ENCODE measurements at places on chromosomes 11 and 22. TPM values are rescaled to one million over a fixed set of nuclear protein-coding genes. Genes with fewer than 3 reads are reported as not detected.

DNA sequence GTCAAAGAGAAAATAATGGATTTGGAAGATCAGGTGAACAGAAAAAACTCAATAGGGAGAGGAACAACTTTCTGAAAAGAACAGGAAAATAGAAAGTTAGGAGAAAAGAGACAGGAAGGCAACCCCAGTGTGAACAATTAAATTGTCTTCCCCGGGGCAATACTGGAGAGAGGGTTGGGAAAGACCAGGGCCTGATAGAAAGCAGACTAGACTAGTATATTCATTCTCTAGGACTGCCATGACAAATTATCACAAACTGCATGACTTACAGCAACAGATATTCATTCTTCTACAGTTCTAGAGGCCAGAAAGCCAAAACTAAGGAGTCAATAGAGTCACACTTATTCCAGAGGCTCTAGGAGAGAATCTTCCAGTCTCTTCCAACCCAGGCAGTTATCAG lies 482.8 kb downstream of the SOX6 start:
- H3K4me3 ChIP-seq: no peak overlapping the region
- H3K27ac ChIP-seq: no peak overlapping the region
- no peak for DNase-seq
- no peaks in the 10 kb centered on the region for H3K4me1 ChIP-seq
- H3K36me3 ChIP-seq: no peaks in the 10 kb centered on the region

GRCh38 chr11:92702805-92703448 lies 266.5 kb upstream of the MTNR1B start:
- H3K27me3 ChIP-seq: no peaks in the 10 kb centered on the region
- no peaks in the 10 kb centered on the region for H3K36me3 ChIP-seq
- no peak for DNase-seq
- H3K4me1 ChIP-seq: peaks cover 2% of the 10 kb centered on the region
- H3K4me3 ChIP-seq: no peak overlapping the region

GRCh38 chr11:65574109-65574810 lies 1.6 kb upstream of the EHBP1L1 start:
- H3K27ac ChIP-seq: peak overlapping the region; percentile 99
- H3K36me3 ChIP-seq: peaks cover 7% of the 10 kb centered on the region
- peak; percentile 90 for DNase-seq
- H3K4me3 ChIP-seq: peak overlapping the region; percentile 94
- H3K27me3 ChIP-seq: no peaks in the 10 kb centered on the region

DNA sequence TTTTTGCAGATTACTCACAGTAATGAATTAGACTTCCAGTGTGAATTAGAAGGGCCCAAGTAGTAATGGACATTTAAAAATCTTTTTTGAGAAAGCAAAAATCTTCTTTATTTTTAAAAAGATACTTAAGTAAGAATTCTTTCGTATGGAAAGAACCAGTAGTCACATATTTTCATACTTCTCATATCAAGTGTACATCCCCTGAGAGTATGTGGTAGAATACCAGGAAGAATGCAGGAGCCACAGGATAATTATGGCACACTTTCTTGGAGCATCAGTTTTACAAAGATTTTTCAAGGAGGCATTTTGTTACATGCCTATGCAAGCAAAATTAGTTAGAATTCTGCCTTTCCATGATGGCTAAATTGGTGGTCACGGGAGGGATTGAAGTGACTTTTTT lies 28.1 kb downstream of the POLD3 start:
- H3K27me3 ChIP-seq: no peaks in the 10 kb centered on the region
- peaks cover 5% of the 10 kb centered on the region for H3K36me3 ChIP-seq
- no peak overlapping the region for H3K27ac ChIP-seq
- H3K4me1 ChIP-seq: no peaks in the 10 kb centered on the region
- no peak for DNase-seq
- no peak overlapping the region for H3K4me3 ChIP-seq

GRCh38 chr22:49368221-49368975 lies 459.3 kb downstream of the BRD1 start:
- no peaks in the 10 kb centered on the region for H3K36me3 ChIP-seq
- H3K27me3 ChIP-seq: peaks cover 51% of the 10 kb centered on the region
- H3K4me3 ChIP-seq: no peak overlapping the region
- DNase-seq: no peak

DNA sequence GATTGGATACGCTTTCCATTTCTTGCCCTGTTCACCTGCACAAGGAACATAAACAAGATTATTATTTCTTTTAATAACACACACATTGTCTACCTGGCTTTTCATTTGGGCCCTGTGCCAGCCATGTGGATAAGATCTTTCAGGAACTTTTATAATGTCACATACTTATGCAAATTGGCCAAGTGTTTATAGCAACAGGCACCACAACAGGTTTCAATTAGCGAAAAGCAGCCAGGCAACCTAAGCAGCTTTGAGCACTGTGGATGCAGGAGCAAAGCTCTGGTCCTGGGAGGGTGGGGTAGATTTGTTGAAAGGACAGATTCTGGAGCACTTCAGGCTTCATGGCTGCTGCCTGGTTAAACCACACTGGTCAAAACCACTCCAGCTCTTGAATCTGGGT lies 217.4 kb downstream of the BARX2 start:
- no peak overlapping the region for H3K27ac ChIP-seq
- DNase-seq: no peak
- no peak overlapping the region for H3K4me3 ChIP-seq
- no peaks in the 10 kb centered on the region for H3K4me1 ChIP-seq
- no peaks in the 10 kb centered on the region for H3K27me3 ChIP-seq

DNA sequence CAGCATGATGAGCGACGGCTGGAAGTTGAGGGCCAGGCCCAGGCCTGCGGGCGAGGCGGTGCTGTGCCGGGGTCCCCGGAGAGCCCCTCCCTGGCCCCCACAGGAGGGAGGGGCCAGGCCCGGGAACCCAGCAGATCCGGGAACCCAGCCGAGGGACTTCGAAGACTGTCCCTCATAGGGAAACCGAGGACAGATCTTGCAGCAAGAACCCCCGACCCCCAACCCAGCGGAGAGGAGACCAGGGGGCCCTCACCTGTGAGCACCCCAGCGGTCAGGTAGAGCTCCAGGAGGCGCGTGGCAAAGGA lies 2.4 kb downstream of the SLC16A8 start:
- H3K27me3 ChIP-seq: peaks cover 18% of the 10 kb centered on the region
- H3K4me3 ChIP-seq: no peak overlapping the region
- no peak overlapping the region for H3K27ac ChIP-seq
- H3K36me3 ChIP-seq: peaks cover 2% of the 10 kb centered on the region
- H3K4me1 ChIP-seq: peaks cover 6% of the 10 kb centered on the region
- no peak for DNase-seq

DNA sequence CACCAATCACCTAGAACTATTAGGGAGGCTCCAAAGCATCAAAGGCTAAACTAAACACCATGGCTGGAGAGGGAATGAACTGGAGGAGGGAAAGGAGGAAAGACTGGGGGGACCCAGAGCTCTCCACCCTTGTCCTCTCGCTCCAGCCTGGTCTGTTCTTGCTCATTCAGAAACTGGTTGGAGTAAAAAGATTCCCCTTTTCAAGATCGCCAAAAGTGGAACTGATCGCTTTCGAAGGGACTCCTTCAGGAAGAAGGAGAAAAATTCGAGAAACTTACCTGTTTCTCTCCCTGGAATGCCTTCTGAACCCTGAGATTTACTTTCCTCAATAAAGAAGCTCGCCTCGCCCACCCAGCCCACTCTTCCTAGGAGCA lies 46.9 kb downstream of the OR4D9 start:
- no peaks in the 10 kb centered on the region for H3K36me3 ChIP-seq
- H3K4me3 ChIP-seq: peak overlapping the region; percentile 43
- H3K27ac ChIP-seq: peak overlapping the region; percentile 98
- peaks cover 4% of the 10 kb centered on the region for H3K27me3 ChIP-seq

DNA sequence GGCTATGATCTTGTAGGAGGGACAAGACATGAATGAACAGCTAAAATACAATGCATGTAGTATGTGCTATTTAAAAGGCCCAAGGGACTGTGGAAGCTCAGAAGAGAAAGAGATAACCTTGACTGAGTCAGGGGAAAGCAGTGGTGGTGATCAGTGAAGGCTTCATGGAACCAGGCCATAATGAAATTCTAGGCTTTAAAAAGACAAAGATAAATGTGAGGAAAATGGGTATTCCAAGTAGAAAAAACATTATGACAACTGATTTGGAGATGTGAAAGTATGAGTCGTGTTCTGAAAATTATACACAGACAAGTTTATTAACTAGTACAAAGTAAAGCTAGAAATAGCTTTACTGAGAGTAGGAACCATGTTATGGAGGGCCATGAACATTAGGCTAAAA lies 189.8 kb downstream of the SOX6 start:
- no peaks in the 10 kb centered on the region for H3K27me3 ChIP-seq
- H3K4me3 ChIP-seq: no peak overlapping the region
- DNase-seq: no peak
- no peaks in the 10 kb centered on the region for H3K4me1 ChIP-seq
- H3K36me3 ChIP-seq: no peaks in the 10 kb centered on the region

GRCh38 chr11:124075841-124076651 lies 34.9 kb upstream of the OR10G7 start:
- peaks cover 7% of the 10 kb centered on the region for H3K36me3 ChIP-seq
- peaks cover 75% of the 10 kb centered on the region for H3K27me3 ChIP-seq
- no peak for DNase-seq
- peak overlapping the region; percentile 78 for H3K4me3 ChIP-seq
- H3K4me1 ChIP-seq: peaks cover 4% of the 10 kb centered on the region

GRCh38 chr22:49647627-49648026 lies 180.0 kb downstream of the BRD1 start:
- peaks cover 14% of the 10 kb centered on the region for H3K4me1 ChIP-seq
- no peak overlapping the region for H3K27ac ChIP-seq
- peaks cover 4% of the 10 kb centered on the region for H3K36me3 ChIP-seq
- H3K27me3 ChIP-seq: no peaks in the 10 kb centered on the region
- no peak for DNase-seq
- H3K4me3 ChIP-seq: no peak overlapping the region

DNA sequence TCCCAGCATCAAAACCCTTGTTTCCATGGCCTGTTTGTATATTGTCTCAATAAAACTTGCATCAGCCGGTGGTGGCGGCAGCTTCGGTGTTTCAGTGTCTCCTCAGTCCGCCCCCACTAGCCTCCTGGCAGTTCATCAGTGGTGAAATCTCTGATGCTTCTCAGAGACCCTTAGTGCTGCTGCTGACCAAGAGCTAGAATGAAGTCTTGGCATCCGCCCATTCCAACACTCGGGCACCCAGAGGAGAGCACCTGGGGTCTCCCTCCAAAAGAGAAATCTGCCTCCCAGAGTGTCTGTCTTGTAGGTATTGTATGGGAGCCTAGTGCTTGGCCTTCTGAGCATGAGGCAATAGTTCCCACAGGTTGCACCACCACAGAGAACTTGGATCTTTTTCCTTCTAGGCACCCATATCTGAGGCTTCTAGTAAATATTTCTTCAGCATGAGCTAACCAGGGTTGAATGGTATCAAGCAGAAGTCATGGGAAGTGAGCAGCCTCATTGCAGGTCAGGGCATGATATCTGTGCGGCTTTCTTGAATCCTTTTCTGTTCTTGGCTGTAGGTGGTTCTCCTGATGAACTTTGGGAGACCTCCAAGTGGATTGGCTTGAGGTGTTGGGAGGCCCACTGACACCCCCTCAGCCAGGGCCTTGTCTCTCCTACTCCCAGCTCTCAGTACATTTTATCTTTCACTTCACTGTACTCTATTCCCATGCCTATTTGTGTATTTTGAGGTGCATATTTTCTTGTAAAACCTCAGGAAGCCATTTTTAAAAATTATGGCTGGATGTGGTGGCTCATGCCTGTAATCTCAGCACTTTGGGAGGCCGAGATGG lies 13.2 kb upstream of the AIFM3 start:
- peaks cover 4% of the 10 kb centered on the region for H3K36me3 ChIP-seq
- no peak overlapping the region for H3K4me3 ChIP-seq
- H3K27me3 ChIP-seq: peaks cover 15% of the 10 kb centered on the region
- no peak overlapping the region for H3K27ac ChIP-seq
- H3K4me1 ChIP-seq: peaks cover 8% of the 10 kb centered on the region
- DNase-seq: no peak

DNA sequence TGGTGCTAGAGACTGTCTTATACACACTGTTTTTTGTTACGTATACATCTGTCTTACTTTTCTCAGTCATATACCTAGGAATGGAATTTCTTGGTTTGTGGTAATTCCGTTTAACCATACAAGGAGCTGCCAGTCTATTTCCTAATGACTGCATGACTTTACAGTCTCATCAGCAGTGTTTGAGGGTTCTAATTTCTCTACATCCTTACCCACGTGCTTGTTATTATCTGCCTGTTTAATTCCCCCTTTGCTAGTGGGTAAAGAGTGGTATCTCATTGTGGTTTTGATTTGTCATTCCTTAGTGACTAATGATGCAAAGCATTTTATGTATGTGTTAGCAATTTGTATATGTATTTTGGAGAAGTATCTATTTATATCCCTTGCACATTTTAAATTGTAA lies 1008.0 kb downstream of the FAM181B start:
- no peaks in the 10 kb centered on the region for H3K36me3 ChIP-seq
- no peak for DNase-seq
- H3K27ac ChIP-seq: no peak overlapping the region
- no peak overlapping the region for H3K4me3 ChIP-seq
- H3K27me3 ChIP-seq: no peaks in the 10 kb centered on the region
- H3K4me1 ChIP-seq: no peaks in the 10 kb centered on the region

DNA sequence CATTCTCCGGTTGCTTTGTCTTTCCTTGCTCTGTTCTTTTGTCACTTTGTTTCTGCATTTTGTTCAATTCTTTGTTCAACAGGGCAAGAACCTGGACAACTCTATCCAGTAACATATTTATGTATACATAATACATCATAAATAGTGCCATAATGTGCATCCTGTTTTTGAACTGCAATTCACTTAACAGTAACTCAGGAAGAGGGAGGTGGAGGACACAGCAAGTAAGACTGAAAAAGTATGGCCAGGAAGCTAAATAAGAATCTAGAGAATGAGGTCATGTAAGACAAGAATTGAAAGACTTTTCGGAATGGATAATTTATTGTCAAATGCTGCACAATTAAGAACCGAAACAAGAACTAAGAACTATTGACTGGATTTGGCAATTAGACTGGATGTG lies 29.2 kb upstream of the CHORDC1 start:
- DNase-seq: no peak
- peak overlapping the region; percentile 33 for H3K4me3 ChIP-seq
- H3K27ac ChIP-seq: peak overlapping the region; percentile 19
- H3K27me3 ChIP-seq: peaks cover 12% of the 10 kb centered on the region

DNA sequence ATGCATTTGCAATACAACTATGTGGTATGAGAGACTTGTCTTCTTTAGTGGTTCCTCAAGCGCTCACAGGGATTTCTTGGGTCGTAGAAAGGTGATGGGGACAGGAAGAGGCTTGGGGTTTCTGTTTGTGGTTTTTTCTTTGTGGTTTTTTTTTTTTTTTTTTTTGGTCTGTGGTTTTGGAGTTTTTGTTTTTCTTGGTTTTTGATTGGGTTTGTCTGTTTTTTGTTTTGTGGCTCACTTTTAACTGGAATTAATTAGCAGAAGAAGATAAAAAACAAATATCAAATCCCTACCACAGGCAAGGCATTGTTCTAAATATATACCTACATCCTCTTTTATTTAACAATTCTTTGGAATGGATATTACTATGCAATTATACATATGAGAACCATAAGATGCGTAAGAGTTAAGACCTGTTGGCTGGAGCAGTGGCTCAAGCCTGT lies 5.5 kb downstream of the TTC28 start:
- peaks cover 14% of the 10 kb centered on the region for H3K4me1 ChIP-seq
- H3K27me3 ChIP-seq: peaks cover 36% of the 10 kb centered on the region
- H3K27ac ChIP-seq: peak overlapping the region; percentile 89
- no peak for DNase-seq
- H3K36me3 ChIP-seq: no peaks in the 10 kb centered on the region
- peak overlapping the region; percentile 61 for H3K4me3 ChIP-seq

- DNase-seq: no peak
- H3K36me3 ChIP-seq: no peaks in the 10 kb centered on the region
- H3K27me3 ChIP-seq: no peaks in the 10 kb centered on the region
- no peak overlapping the region for H3K4me3 ChIP-seq
- H3K4me1 ChIP-seq: no peaks in the 10 kb centered on the region
- no peak overlapping the region for H3K27ac ChIP-seq
Measured at GRCh38 chr11:2426826-2427521, 17.3 kb downstream of the TRPM5 start.

The KRTAP5-7 gene
- not detected for total RNA-seq

The BACE1 gene
- total RNA-seq: 2.0 TPM

The TUT1 gene
- total RNA-seq: 23.2 TPM

The PATE4 gene
- not detected for total RNA-seq
